ENCODE measurements at places on chromosomes 7 and 10.

DNA sequence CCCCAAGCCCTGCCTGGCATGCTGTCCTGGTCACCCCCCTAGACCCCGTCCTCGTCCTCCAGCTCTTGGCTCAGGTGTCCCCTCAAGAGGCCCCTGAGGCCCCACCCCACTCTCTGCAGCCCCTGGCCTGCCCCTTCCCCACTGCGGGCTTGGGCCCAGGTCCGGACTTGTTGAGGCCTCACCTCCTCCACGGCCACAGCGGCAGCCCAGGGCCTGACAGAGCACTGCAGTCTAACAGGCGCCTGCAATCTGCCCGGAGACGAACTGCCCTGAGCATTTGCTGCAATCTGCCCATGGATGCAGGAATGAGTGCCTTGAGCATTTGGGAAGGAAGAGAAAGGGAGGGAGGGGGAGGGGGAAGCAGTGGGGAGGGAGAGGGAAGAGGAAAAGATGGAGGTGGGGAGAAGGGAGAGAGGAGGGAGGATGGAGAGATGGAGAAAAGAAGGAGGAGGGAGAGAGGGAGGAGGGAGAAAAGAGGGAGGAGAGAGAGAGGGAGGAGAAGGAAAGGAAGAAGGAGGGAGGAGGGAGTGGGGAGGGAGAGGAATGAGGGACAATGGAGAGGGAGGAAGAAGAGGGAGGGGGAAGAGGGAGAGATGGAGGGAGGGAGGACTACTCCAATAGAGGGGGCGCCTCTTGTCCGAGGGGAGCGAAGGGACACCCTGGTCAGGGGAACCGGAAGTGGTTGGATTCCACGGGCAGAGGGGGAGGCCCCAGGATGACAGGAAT, 73.9 kb downstream of the PDGFA start:
- no peak for DNase-seq

DNA sequence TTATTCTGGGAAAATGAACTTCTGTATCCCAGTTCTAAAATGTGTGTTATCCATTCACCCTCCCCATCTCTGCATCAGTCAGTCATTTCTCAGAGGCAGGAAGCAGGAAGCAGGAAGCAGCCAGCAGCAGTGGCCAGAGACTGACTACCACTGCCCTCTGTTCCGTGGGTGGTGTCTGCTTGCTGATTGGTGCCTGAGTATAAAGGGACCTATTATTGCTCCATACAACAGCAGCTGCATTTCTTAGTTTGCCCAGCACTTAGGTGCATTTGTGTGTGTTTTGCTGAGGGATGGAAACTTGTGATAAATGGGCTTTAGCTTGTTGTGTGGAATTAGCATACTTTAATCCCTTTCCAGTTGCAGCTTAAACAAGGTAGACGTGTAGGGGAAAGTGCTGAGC, 582.2 kb downstream of the SORCS1 start:
- no peak for DNase-seq

GRCh38 chr10:70575486-70575873, 27.1 kb downstream of the PRF1 start:
- no peak for DNase-seq

- peak; percentile 63 for DNase-seq
Measured at GRCh38 chr10:103668351-103669242, 175.1 kb downstream of the NEURL1 start.

- DNase-seq, result no peak
Measured at GRCh38 chr7:44471436-44471835, 19.0 kb downstream of the NUDCD3 start.
